Common myeloid progenitor, CD34-positive (primary cell): ENCODE measurements at places on chromosomes 12 and 14.

- DNase-seq: peak; percentile 61
Observed at GRCh38 chr12:53974084-53975063, at the start of gene HOTAIR. TSS of gene HOTAIR (minus strand) at chr12:53974954.

DNA sequence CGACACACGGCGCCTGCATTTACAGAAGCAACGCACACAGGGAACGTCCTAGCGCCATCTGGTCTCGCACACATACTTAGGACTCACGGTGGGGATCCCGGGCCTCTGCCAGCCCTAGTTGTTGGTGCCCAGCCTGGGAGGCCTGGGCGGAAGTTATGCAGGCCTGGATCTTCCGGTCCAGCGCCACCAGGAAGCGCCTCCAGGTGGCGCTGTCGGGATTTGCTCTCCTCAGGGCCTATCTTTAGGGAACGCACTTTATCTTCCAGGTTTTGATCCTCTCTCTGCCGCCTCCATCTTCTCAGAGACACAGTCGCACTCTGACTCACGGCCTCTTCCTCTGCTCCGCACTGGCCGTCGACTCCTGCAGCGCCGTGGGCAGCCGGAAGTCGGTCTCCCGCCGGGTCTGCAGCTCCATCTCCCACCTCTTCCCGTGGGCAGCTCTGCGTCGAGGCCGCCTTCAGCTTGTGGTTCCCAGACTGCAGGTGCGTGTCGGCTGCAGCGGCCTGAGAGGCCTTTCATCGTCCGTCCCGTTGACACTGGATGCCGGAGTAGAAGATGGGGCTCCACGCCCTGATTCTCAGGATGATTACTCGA is 760.4 kb downstream of the TMEM121 start:
- DNase-seq: no peak

GRCh38 chr14:100190126-100190525 is 30.7 kb upstream of the DEGS2 start:
- no peak for DNase-seq

DNA sequence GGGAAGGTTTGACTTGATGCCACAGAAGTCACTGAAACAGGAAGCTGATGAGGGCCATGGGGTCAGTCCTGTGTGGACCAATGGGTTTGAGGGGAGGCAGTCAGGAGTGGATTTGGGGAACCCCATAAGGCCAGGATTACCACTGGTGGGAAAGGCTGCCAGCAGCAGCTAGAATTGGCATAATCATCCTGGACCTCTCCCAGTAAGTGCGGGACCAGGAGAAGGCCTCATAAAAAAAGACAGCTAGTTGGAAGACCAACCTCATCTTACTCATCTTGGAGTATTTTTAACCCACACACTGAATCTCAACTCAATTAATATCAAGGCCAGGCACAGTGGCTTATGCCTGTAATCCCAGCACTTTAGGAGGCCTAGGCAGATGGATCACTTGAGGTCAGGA is 22.7 kb downstream of the TBX3 start:
- no peak for DNase-seq

- no peak for DNase-seq
Observed at GRCh38 chr12:124410354-124411175, 115.7 kb downstream of the RFLNA start.

DNA sequence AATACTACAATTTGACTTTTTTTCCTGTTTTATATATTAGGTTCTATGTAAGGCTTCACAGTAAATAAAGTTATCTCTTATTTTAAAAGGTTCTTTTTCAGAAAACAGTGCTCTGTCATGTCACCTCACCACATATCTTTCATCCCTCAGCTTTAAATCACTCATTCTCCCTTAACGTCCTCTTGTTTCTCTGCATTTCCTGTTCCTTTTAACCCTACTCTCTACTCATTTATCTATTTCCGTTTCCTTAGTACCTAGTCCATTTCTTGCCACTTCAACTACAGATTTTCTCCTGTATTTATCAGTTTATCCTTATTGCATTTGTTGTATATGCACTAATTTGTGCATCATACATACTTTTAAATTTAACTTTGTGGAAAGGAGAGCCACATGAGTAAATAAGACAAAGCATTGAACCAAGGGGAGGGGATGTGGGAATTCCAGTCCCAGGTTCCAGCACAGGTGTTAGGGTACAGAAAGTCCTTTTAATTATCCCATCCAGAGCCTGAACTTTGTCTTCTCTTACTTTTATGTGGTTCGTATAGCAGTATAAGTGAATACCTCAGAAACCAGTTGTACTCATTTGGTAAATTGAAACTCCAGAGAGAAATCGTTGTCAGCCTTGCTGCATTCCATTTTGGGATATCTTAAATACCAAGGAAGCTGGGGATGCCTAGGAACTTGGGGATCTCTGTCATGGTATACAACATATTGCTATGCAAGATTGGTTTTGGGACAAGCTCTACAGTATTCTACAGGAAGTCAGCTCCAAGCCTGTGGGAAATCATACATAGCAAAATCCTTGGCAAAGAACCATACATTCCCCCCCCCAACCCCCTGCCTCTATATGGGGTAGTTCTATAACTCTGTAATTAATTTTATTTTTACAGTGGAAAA is 120.5 kb downstream of the DIP2B start:
- no peak for DNase-seq

- DNase-seq: no peak
Observed at GRCh38 chr14:56891226-56891625, 80.9 kb upstream of the OTX2 start.

GRCh38 chr14:38143659-38144505 is 63.8 kb upstream of the SSTR1 start:
- no peak for DNase-seq

GRCh38 chr14:55781046-55781445 is 201.0 kb downstream of the KTN1 start:
- no peak for DNase-seq

DNA sequence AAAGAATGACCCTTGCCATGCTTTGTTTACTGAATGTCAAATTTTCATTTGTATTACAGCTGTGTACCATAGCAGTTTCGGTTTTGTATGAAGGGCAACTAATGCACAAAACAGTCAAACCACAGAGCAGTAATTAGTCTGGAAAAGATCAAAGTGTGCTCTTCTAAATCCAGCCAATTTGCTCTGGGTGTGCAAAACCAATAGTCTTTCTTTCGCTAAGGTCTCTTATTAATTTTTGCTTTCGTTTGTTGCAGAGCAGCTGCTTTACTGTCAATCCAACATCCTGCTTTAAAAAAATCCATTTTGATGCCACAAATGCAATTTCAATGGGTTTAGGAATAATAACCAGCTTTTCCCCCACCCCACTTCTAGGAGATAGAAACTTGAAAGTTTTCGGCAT is 114.2 kb downstream of the BRMS1L start:
- DNase-seq: no peak

GRCh38 chr12:112878488-112878887 is 28.3 kb upstream of the OAS1 start:
- DNase-seq: no peak

DNA sequence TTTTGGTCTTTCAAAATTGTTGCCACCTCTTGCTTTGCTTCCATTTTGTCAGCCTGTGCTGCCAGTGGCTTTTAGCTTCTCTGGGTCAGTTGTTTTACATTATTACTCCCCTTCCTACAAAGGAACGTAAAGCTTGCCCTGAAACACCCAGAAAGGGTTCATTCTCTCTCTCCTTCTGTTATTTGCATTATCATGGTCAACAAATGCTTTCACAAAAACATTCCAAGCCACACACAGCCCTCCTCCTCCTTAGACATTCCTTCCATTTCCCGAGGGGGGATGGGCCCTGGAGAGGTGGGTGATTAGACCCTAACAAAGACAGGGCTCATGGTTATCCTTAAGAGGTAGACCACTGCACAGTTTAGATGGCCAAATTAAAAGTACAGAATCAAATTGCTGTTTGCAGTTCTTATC is 60.4 kb upstream of the SINHCAF start:
- no peak for DNase-seq

DNA sequence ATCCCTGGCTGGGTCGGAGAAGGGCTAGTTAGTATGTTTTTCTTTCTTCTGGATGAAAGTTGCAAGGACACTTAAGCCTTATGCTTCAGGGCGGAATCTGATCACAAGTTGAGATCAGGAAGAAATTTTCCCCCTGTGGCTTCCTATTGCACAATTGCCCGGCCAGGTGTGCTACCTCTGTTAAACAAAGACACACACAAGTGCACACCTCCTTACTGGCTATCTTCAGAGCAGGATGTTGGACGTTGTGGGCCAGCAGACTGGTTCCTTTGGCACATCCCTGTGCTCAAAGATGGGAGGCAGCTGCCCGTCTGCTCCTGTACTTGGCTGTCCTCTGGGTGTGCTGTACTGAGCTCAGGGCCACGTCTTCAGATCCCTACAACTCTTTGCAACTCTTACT is 19.1 kb downstream of the ETV6 start:
- DNase-seq: no peak

- peak; percentile 55 for DNase-seq
Observed at GRCh38 chr14:104436047-104436591, 143.4 kb upstream of the C14orf180 start.

GRCh38 chr14:37253905-37254304 is 56.2 kb downstream of the MIPOL1 start:
- DNase-seq: no peak

DNA sequence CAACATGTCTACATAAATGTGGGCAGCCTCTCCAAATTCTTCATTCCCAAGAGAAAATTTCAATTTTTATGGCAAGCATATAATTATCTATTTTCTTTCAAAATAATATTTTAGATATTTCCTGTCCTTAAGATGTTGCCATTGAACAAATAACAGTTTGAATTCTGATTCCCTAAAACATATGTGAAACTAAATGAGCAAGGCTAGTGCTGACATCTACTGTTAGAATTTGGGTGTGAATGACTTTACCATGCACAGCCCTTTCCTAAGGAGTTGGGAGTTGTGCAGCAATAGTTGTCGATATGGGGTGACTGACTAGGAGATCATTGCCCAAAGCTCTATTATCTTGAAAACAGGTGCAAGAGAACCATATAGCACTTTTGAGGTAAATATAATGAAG is 108.2 kb upstream of the SLC38A4 start:
- peak; percentile 62 for DNase-seq

DNA sequence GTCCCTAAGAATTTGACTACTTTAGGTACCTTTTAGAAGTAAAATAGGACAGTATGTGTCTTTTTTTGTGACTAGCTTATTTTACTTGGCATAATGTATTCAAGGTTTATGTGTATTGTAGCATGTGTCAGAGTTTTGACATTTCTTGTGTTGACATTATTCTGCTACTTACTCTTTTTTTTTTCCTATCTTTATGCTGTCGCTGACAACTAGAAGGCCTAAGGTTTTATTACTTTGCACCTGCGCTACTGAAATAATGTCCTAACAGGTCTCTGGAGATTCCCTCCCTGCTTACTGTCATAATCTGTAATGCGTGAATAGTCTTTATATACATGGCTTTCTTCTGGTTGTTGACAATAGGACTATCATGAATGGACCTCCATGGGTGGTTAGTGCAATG is 43.0 kb downstream of the PDE3A start:
- no peak for DNase-seq

DNA sequence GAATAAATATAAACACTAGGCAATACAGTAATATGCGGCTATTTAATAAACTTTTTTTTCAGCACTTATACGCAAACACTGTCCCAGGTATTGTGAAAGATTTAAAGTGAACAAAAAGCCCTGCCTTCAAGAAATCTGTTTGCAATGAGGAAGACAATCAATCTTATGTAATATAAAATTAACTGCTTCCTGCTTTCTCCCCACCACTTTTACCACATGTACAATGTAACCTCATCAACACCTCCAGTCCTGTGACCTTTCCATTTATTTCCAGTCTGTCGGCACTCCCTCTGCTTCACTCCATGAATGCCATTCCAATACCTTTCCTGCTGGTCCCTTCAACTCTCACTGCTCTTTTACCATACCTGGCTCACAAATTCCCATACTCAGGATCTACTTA is 10.5 kb downstream of the SNX6 start:
- no peak for DNase-seq

- DNase-seq: no peak
Observed at GRCh38 chr12:38384816-38385378, 68.3 kb downstream of the ALG10B start.

DNA sequence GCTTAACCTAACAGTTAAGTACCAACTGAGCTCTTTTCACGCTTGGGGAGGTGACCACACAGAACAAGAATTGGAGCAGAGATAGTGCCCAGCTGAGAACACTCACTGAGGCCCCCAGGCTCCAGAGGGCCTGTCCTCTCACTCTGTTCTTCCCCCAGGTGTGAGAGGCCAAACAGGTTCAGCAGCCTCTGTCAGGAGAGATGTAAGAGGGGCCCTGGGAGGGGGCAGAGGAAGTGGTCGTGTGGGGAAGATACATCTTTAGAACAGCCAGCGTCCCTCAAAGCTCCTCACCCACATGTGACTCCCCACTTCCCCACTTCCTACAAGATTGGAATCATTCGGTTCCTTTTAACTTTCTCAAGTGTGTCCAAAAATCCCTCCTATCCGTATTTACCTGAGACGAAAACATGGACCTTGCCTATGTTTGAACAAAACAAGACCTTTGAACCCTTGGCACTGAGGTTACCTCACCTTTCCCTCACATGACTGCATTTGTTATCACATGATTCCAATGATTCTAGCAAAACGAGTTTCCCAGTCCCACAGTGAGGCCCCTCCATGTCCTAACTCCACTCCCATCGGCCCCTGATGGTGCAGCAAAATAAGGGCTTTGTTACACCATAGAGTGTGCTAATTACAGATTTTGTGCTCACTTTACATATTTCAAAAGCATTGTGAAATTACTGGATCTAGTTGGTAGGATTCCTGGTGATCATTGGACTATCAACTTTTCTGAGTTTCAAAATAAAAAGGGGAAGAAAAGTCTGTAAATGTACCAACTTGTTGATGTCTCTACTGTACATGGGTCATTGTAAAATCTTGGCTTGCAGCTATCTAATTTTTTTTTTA is 40.0 kb upstream of the PAPOLA start:
- no peak for DNase-seq
